CD4-positive, alpha-beta T cell treated with Interleukin-21 for 1 hour (primary cell): ENCODE measurements at places on chromosomes 1 and 21.

DNA sequence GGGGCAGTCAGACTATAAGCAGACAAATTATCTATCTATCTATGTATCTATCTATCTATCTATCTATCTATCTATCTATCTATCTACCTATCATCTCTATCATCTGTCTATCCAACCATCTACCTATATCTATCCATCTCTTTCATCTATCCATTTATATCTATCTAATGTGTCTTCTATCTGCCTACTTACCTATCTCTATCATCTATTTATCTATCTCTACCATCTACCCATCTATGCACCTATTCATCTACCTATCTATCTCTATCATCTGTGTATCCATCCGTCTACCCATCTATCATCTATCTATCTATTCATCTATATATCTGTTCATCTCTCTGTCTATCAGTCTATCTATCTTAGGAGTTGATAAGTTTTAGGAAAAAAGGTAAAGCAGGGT is 10.8 kb upstream of the COG2 start:
- DNase-seq: no peak

- no peak for DNase-seq
These were observed 33.5 kb upstream of the RNF19B start for GRCh38 chr1:32998064-32998463.

GRCh38 chr1:70993798-70994197 is 53.8 kb downstream of the PTGER3 start:
- DNase-seq: no peak

DNA sequence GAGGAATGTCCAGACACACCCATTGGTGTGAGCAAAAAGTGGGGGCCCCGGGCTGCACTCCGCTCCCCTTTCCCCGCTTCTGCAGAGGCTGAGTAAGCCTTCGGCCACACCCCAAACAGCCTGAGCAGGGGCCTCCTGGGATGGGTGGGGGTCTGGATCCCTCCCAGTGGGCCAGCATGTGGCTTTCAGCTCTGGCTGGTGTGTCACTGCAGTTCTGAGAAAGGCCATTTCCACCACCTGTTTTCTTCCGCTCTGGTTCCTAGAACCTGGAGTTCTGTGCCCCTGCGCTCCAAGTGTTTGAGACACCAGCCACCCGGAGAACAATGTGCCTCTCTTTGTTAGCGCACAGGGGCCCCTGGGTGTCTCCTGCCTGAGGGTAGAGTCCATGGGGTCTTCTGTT is 30.9 kb downstream of the SLC37A1 start:
- no peak for DNase-seq

GRCh38 chr1:116720364-116721038 is 33.7 kb upstream of the CD2 start:
- DNase-seq: no peak

DNA sequence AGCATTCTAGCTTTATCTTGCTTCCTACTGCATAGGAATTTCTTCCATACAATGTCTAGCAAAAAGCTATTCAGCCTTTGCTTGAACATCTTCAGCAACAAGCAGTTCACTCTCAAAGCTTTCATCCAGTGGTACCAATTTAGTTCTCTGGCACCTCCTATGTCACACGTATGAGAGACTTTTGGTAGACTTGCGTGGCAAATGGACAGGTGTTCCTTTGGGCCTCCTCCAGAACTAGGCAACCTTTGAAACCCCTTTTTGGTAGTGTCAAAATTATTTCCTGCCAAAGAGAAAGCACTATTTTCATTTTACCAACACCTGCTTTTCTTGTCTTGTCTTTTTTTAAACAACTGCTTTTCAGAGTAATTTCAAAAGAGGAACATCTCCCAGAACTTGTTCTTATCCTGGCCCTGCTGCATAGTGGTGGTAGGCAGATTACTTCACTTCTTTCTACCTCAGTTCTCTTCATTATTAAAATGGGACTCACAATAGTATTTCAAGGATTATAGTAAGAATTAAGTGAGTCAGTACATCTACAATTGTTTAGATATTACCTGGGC is 122.4 kb downstream of the MAST2 start:
- no peak for DNase-seq
